ENCODE measurements at places on chromosomes 13 and 19.

GRCh38 chr19:31269425-31270127, 79.7 kb downstream of the TSHZ3 start:
- no peak for DNase-seq

GRCh38 chr13:110269509-110270185, 37.3 kb downstream of the COL4A1 start:
- no peak for DNase-seq

DNA sequence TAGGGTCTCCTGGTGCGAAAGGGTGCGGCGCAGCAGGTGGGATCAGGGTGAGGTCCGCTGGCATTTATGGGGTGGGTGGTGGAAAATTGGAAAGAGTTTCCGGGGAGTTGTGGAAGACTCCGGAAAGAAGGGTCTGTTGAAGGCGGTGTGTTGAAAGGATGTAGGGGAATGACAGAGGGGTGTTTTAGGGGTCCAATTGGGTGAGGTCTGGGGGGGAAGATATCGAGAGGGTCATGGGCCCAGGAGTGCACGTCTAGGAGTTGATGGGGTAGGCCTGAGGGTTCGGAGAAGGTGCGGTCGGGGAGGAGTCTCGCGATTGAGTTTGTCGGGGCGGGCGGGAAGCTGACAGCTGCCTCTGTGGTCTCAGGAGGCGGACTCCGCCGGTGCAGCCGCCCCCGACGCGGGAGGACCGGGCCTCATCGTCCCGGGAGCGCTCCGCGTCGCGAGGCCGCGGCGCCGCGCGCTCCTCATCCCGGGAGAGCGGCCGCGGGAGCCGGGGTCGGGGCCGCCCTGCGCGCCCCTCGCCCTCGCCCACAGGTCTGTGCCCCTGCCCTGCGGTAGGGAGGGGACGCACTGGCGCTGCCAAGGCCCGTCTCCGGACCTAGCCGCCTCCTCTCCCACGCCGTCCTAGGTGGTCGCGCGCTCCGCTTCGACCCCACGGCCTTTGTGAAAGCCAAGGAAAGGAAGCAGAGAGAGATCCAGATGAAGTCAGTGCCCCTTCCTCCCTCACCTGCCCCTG, 7.0 kb downstream of the PGLYRP1 start:
- peak; percentile 17 for DNase-seq

DNA sequence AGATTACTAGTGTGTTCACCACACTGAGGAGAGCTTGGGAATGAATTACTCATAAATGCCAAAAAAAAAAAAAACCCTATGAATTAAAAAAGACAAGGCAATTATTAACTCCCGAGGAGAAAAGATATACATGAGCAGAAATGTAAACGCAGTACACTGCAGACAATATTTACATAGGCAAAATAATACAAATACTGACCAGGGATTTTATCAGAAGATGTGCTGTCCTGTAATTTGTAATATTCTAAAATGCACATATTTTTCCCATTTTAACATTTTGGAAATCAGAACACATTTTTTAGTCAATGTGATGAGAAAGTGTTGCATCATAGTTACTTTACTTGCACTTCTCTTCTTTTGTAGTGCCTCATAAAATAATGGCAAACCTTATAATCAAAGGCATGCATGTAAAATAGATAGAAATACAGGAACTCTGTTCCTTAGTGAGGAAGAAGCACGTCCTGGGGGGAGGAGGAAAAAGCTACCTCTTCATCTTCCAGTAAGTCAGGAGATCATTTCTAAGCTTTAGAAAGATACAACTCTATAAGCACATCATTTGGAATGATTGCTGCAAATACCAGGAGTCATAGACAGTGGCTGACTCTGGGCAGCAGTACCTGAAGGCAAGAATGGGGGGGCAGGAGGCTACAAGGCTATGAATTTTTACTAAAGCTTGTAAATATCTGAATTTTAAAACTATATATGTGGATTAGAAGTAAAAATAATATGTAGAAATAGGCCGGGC, 46.3 kb upstream of the KATNAL1 start:
- DNase-seq: no peak

GRCh38 chr13:23777575-23777870, 111.7 kb downstream of the MIPEP start:
- no peak for DNase-seq

- DNase-seq: no peak
Observed at GRCh38 chr13:29999492-30000369, 149.3 kb upstream of the UBL3 start.

GRCh38 chr19:18362934-18363542, 22.6 kb downstream of the PGPEP1 start:
- no peak for DNase-seq

- DNase-seq: no peak
Observed at GRCh38 chr13:46535002-46535401, 18.0 kb upstream of the LRCH1 start.

- no peak for DNase-seq
Observed at GRCh38 chr13:41720839-41721561, 239.9 kb downstream of the VWA8 start.

- DNase-seq: no peak
Observed at GRCh38 chr13:85590231-85590931, 208.8 kb downstream of the SLITRK6 start.

GRCh38 chr19:38485541-38486285, 52.2 kb downstream of the RYR1 start:
- no peak for DNase-seq

GRCh38 chr19:15702534-15702930, 25.3 kb upstream of the OR10H2 start:
- DNase-seq: no peak

GRCh38 chr19:46014941-46015686, 7.7 kb downstream of the PGLYRP1 start:
- DNase-seq: peak; percentile 54

- DNase-seq: no peak
Observed at GRCh38 chr13:42607546-42607945, 33.6 kb downstream of the TNFSF11 start.

- no peak for DNase-seq
Observed at GRCh38 chr13:23889615-23890607, 711 bp upstream of the MIPEP start.

DNA sequence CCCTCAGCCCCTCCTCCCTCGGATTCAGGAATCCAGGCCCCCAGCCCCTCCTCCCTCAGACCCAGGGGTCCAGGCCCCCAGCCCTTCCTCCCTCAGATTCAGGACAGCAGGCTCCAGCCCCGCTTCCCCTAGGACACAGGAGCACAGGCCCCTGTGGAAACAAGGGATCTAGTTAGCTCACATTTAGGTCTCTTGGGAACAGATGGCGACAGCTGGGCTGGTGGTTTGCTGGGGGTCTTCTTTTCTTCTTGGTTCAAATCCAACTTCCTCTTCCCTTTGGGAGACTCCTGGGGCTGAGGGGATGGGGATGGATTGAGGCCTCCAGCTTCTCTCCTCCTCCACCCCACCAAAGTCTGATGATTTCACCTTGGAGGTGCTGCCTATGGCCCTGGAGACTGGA, 19.6 kb downstream of the ZNF575 start:
- no peak for DNase-seq

- peak; percentile 26 for DNase-seq
Observed at GRCh38 chr13:42110410-42111155, 62.1 kb downstream of the DGKH start.

- DNase-seq: no peak
Observed at GRCh38 chr13:35704331-35704730, 227.8 kb upstream of the MAB21L1 start.

GRCh38 chr19:3094601-3095440, 659 bp downstream of the GNA11 start:
- DNase-seq: no peak

DNA sequence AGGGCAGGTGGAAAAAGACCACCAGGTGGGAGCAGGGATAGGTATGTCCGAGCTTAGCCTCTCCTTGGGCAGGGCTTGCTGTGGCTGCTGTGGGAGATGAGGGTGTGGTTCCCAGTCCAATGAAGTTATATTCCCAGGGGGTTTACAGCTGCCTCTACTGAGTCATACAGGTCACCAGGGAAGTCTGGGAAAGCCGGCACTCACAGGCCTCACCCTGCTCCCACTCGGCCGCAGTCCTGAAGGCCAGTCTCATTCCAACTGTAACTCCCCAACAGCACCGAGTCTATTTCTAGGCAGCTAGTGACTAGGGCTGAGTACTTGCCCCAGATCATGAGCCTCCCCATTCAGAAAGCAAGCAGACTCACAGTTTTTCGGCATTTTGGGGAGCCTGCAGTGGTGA, 77.1 kb downstream of the FNDC3A start:
- no peak for DNase-seq

- DNase-seq: no peak
Observed at GRCh38 chr13:33528896-33529295, 243.3 kb upstream of the STARD13 start.

- DNase-seq: no peak
Observed at GRCh38 chr19:33872445-33873320, 76.0 kb downstream of the KCTD15 start.

GRCh38 chr13:112689303-112690245, at the start of gene ATP11A:
ATP11A (plus strand) TSS chr13:112690038; CDS start chr13:112690417, 379 bp downstream.
- DNase-seq: peak; percentile 73

- no peak for DNase-seq
Observed at GRCh38 chr13:23433171-23434153, at the start of gene SACS. SACS (minus strand) TSS chr13:23433702; CDS start chr13:23411239, 22,463 bp downstream.

DNA sequence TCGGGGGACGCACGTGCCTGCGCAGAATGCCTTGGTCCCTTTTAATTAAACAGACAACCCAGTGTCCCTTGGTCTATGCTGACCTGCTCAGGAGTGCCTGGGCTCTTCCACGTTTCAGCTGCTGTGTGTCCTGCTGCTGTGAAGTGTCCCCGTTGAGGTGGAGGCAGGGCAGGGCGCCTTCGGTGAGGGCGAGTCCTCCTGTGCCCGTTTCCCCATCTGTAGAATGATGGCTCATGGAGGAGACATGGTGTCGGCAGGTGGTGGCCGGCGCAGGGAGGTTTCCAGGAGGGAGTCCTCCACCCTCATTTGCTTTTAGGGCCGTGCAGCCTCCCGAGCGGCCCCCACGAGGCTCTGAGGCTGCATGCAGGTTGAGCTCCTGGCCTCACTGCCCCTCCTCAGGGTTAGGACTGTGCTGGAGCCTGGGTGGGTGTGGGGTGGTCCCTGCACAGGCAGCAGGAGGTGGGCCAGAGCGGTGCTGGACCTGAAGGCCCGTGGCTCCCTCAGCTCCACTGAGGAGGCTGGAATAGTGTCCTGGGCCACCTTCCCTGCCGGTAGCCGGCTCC, 8.8 kb downstream of the STK11 start:
- DNase-seq: no peak
